ENCODE measurements at places on chromosomes 13 and 19. TPM values are rescaled to one million over a fixed set of nuclear protein-coding genes. Genes with fewer than 3 reads are reported as not detected.

The FGF9 gene
- polyA plus RNA-seq = 1.0 TPM

The GAPDHS gene
- polyA plus RNA-seq = not detected

The PCDH9 gene
- polyA plus RNA-seq = 0.49 TPM

The CEACAM3 gene
- polyA plus RNA-seq = 0.07 TPM

The RFPL4AL1 gene
- polyA plus RNA-seq = not detected

The OR7A5 gene
- polyA plus RNA-seq = not detected

The POSTN gene
- 44.0 TPM for polyA plus RNA-seq

The IL4I1 gene
- 0.63 TPM for polyA plus RNA-seq

The PIN1 gene
- polyA plus RNA-seq = 118 TPM

The RAB3A gene
- polyA plus RNA-seq = 1.00 TPM

The AP1M2 gene
- not detected for polyA plus RNA-seq

The NDUFB7 gene
- 417 TPM for polyA plus RNA-seq

The ZNF616 gene
- 2.2 TPM for polyA plus RNA-seq

The RGL3 gene
- polyA plus RNA-seq = 12.9 TPM

The ZNF442 gene
- polyA plus RNA-seq = 1.0 TPM

The SHISA7 gene
- not detected for polyA plus RNA-seq

The CLC gene
- polyA plus RNA-seq = 0.86 TPM

The GJB2 gene
- polyA plus RNA-seq = 0.83 TPM

The SMAD9 gene
- 2.8 TPM for polyA plus RNA-seq

The CEACAM8 gene
- 0.67 TPM for polyA plus RNA-seq

The KLK3 gene
- not detected for polyA plus RNA-seq

The ZNF69 gene
- polyA plus RNA-seq = 3.4 TPM

The CEACAM4 gene
- 0.55 TPM for polyA plus RNA-seq
